NCI-H146 (cell line): ENCODE measurements at places on chromosomes 2 and 18.

- DNase-seq, result no peak
Measured at GRCh38 chr18:10682368-10682714, 156.5 kb downstream of the NAPG start.

DNA sequence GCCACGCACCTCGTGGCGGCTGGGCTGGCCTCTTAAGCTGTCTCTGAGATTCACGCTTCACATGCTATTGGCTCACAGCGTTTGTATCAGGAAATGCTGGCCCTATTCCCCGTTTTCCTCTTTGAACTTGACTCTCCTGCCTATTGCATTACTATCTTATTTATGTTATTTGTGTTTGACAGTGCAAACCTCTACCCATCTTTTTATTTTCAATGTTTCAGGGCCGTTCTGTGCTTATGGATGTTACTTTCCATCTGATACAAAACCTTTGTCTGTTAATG is 149.9 kb upstream of the TWIST2 start:
- no peak for DNase-seq

GRCh38 chr2:111119822-111120252 is 877 bp upstream of the BCL2L11 start:
- no peak for DNase-seq

DNA sequence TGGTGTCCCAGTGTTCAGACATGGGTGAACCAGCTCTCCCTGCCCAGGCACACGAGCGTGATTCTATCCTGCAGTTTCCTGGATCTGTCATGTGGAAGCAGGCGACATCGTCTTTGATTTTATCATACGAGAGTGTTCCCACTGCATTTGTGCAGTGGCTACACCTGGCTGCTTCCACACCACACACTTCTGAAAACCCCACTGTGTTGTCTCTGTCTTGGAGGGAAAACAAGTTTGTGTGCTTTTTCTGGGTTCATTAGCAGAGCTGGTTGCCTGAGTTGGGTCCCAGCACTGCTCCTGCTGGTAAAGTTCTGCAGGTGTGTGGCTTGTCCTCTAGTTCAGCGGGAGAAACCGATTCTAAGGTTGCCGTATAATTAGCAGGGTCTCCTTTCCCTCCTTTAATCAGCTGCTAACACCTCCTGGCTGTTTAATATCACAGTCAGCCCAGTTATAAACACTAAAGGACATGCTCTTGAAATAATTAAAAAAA is 58.5 kb upstream of the TWIST2 start:
- no peak for DNase-seq

- DNase-seq, result no peak
Measured at GRCh38 chr2:201900362-201900761, 94.0 kb downstream of the CDK15 start.

GRCh38 chr2:46720592-46721185 is 194.9 kb downstream of the MCFD2 start:
- peak; percentile 10 for DNase-seq

DNA sequence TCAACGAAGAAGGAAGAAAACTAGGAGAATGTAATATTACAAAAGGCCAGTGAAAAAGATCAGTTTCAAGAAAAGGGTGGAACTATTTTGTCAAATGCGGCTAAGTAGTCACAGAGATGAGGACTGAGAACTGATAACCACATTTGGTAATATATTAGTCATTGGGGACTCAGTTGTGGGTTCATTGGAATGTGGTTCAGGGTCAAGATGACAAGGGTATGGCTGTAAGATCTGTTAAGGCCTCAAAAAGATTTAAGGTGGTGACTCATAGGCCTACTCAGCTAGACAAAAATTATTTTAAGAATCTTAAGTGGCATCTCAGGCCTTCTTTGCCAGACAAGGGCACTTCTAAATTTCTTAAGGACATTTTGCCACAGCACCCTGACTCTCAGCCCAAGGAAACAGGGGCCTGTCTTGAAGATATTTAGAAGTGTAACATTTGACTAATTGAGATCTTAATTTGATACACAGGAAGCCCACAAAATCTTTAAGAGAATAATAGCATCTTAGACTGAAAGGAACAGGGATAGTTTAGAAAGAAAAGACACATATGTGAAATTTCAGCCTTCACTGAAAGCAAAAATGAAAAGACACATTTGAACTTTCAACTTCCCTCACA is 81.3 kb downstream of the STRADB start:
- no peak for DNase-seq

DNA sequence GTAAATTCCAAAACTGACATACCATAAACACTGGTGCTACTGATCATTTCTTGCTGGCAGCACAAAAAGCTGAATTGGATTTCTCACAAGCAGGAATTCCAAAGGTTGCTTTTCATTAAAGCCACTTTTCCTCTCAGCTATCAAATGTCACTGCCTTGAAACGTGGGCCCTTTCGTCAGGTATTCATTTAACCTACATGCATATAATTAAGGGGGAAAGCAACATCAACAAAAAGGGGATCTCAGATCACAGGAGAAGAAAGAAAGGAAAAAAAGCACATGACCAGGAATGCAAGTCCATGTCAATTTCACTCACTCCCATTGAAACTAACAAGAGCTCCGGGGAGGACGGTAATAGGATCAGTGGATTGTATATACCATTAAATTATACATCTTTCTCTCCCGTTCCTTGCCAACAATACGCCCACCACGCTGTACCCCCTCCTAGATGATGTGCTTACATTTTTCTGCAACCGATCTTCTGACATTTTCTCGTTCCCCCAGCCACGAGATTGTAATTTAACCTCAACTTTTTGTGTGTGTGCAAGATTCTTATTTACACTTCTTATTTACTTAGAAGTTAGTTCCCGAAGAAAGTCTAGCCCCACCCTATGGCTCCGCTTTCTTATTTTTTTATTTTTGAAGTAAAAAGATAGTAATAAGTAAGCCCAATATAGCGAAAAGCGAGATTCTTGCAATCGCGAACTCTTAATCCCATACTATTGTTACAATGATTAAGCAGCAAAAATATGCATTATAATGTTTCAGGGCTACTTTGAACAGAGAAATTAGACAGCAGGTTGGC is 725 bp downstream of the FIGN start:
- DNase-seq, result no peak

DNA sequence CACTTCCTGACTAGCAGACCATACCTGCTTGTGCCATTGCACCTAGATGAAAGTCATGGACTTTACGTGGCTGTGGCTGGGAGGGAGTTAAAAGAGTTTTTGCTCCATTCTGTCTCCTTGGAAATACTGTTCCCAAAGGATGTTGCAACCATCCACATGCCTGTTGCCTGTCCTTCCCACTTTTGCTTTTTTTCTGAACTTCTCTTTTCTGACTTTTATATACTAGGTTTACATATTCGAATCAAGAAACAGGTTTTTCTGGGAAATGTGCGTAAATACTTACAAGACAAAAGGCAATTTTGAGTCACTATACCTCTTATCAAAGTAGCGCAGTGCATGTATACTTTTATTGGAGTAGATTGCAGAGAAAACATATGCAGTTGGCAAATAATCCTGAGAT is 244.8 kb downstream of the PRKCE start:
- no peak for DNase-seq

- DNase-seq, result no peak
Measured at GRCh38 chr2:174171686-174172445, 76.5 kb downstream of the OLA1 start.

DNA sequence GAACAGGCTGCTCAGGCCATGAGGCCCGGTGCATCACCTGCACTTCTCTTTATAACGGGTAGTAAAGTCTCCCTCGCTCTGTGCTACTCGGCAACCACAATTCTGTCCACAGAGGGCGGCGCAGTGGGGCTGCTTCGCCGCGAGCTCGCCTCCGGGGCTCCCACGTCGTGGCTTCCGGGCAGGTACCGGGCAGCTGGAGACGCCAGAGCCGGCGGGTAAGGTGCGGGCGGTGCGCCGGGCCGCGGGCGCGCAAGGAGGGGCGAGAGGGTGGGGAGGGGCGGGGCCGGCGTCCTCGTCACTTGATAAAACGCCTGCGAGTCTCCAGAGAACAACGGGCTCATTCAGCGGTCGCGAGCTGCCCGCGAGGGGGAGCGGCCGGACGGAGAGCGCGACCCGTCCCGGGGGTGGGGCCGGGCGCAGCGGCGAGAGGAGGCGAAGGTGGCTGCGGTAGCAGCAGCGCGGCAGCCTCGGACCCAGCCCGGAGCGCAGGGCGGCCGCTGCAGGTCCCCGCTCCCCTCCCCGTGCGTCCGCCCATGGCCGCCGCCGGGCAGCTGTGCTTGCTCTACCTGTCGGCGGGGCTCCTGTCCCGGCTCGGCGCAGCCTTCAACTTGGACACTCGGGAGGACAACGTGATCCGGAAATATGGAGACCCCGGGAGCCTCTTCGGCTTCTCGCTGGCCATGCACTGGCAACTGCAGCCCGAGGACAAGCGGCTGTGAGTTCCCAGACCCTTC is at the start of gene ITGA6:
ITGA6 (plus strand) TSS at position 331 of the 734 bp plus-strand sequence.
- DNase-seq, result peak; percentile 89

- DNase-seq, result no peak
Measured at GRCh38 chr18:35775887-35776286, 194.3 kb downstream of the GALNT1 start.

GRCh38 chr2:196249860-196250259 is 78.5 kb upstream of the STK17B start:
- no peak for DNase-seq

- no peak for DNase-seq
Measured at GRCh38 chr18:35256947-35257346, 16.1 kb downstream of the ZNF397 start.

DNA sequence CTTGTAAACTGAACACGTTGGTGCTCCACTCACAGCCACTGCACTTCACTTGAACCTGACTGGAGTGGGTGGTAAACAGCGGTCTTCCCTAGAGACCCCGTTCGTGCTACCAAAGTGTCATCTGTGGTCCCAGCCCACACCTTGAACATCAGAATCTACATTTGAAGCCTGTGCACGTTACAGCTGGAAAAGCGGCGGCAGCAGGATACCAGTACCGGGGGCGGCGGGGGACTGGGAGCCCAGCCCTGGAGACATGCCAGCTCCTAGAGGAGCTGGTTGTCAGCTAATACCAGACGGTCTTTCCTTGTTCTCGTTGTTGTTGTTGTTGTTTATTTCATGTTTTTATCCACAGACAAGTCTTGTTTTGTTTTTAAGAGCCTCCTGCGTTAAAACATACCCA is 156.7 kb downstream of the WDSUB1 start:
- no peak for DNase-seq

- no peak for DNase-seq
Measured at GRCh38 chr2:230459216-230459615, 43.2 kb downstream of the SP100 start.

DNA sequence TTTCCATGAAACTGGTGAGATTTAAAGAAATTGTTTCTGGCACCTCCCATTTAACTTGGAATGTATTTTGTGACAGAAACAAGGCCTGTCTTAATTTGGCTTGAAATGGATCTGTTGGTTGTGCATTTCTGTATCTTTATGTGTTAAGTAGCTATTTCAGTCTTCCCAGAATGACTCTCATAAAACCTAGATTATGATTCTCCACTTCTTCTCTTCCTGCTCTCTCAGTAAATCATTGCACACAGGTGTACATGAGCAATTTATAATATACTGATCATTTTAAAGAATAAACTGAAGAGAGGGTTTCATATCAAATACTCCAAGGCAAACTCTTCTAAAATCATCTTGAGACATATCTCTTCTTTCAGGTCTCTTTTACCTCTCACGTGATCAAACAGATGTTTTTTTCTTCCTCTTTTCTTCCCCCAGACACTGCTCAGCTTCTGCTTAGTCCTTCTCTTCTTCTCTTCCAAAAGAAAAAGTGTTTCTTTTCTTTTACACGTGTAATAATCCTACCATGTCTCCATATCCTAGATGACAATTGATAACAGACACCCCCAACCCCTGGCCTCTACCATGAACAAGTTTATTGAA is 112.0 kb downstream of the PPP1R1C start:
- DNase-seq, result no peak

DNA sequence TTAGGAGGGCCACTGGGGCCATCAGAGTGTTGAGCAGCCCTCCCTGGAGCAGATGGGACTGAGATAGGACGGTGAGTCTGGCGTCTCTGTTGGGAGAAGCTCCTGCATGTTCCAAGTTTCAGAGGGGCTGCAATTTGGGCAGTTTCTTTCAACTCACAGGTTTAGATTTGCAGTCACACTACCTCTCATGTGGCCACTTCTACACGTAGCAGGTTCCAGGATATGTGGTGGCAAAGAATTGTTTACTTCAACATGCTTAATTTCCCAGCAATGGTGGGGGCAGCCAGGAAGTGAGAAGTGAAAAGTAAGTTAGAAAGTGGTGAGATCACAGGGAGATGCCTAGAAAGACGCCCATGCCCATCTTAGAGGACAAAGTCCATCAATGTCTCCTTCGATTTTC is 9.3 kb downstream of the NCK2 start:
- no peak for DNase-seq

GRCh38 chr18:59041819-59042815 is 97.6 kb upstream of the SEC11C start:
- DNase-seq, result no peak

DNA sequence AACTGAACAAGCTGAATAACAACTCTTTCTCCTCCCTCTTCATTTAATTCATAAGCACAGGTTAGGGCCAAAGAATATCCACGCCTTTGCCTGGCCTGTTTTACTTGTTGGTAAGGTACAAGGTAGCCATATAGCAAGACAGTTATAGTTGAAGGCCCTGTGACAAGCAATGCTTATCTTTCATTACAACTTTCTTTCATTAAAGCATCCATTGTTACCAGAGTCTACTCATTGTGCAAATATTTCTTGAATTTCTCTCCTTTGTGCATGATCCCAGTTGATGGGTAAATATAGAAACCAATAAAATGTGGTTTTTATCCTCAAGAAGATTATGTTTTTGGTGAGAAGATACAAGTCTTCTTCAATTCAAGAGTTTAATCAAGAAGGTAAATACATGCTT is 140.2 kb downstream of the UBE2E3 start:
- no peak for DNase-seq

DNA sequence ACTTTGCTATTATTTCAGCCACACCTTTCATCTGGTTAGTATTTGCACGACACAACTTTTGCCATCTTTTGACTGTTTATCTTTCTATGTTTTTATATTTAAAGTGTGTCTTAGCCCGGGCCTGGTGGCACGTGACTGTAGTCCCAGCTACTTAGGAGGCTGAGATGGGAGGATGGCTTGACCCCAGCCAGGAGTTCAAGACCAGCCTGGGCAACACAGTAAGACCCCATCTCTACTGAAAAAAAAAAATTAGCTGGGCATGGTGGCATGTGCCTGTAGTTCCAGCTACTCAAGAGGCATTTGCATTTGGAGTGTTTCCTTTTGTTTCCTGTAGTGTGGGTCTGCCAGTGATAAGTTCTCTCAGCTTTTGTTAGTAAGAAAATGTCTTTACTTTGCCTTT is 88.7 kb upstream of the GLI2 start:
- DNase-seq, result no peak

- DNase-seq, result no peak
Measured at GRCh38 chr18:13893418-13893760, 21.9 kb downstream of the MC2R start.

GRCh38 chr2:66578687-66579106 is 143.8 kb downstream of the MEIS1 start:
- DNase-seq, result peak; percentile 69
